ENCODE measurements at places on chromosomes 4 and X.

DNA sequence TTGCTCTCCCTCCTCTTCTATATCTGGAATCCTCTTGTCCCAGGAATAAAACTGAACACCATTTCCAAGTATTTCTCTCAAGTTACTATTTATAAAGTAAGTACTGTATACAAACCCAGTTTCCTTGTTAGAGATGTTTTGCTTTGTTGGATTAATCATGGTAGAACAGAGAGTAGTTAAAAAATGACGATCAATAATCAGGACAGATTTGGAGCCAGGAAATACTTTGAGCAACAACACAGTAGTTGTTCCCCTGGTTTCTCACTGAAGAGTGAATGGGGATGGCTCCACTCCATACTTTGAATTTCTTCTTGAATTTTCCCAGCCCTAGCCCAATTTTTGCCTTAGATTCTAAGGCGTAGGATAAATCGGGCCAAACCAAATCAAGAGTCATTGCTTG is 21.4 kb downstream of the MGST2 start:
- no peak for DNase-seq

DNA sequence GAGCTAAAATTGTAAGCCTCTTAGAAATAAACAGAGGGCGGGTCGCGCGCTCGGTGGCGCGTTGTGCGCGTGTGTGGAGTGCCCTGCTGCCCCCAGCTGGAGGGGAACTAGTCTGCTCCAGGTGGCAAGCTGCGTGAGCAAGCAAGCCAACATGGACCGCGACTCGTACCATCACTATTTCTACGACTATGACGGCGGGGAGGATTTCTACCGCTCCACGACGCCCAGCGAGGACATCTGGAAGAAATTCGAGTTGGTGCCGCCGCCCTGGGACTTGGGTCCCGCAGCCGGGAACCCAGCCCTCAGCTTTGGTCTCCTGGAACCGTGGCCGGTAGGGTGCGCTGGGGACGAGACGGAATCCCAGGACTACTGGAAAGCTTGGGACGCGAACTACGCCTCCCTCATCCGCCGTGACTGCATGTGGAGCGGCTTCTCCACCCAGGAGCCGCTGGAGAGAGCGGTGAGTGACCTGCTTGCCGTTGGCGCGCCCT is 66.1 kb downstream of the DNAAF6 start:
- DNase-seq: peak; percentile 6

GRCh38 chrX:16739574-16739973 is 20.2 kb downstream of the SYAP1 start:
- no peak for DNase-seq

GRCh38 chr4:76670631-76671030 is 227.3 kb downstream of the SOWAHB start:
- no peak for DNase-seq

DNA sequence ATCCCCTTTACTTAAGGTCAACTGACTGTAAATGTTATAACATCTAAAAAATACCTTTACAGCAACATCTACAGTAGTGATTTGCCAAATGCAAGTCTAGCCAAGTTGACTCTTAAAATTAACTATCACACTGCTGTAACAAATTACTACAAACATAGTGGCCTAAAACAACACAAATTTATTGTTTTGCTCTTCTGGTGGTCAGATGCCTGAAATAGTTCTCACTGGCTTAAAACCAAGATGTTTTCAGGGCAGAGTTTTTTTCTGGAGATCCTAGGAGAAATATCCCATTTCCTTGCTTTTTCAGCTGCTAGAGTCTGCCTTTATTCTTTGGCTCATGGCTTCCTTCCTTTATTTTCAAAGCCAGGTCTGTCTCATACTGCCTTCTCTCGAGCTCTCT is 120.5 kb downstream of the ADGRL3 start:
- DNase-seq: no peak

DNA sequence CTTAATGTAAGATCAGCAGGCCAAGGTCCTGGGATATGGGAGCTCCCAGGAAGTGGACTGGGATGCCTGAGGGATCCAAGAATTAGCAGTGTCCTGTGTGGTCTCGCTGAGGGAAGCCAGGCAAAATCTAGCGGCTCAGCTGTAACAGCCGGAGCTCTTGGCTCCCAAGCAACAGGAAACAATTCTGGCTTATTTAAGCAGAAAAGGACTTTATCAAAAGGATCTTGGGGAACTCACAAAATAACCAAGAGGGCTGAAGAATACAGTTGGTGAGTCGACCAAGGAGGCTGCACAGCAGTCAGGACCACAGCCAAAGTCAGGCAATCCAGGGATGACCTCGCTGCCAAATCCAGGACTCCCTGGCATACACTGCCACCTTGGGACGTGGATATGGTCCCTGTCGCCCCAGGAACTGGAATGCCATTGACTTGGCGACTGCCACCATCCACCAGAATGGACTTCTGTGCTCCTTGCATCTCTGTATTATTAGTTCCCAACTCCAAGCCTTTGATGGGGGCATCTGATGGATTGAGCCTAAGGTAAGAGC is 165.3 kb upstream of the BCOR start:
- no peak for DNase-seq

GRCh38 chr4:18815081-18815778 is 793.7 kb upstream of the LCORL start:
- no peak for DNase-seq

DNA sequence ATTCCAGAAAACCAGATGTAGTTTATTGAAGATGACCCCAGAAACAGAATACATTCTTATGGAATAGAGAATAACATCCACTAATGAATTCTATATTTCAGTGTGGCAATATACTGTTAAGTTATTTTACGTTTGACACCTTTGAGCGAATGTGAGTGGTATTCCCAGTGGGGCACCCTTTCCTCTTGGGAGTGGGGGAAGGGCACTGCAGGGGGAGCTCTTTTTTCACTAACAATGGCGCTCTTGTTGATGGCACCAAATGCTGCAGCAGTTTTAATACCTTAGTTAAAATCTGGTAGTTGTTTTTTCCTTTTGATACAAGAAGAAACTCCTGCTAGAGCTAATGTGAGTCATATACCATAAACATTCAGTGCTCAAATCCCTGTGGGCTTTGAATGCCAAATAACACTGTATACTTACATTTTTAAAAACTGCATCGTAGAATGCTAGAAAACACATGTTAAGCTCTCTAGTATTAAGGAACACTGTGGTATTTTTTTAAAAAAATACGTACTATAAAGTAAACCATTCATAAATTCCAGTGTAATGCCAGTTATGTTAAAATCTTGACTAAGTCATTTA is 178.5 kb downstream of the DCHS2 start:
- no peak for DNase-seq

DNA sequence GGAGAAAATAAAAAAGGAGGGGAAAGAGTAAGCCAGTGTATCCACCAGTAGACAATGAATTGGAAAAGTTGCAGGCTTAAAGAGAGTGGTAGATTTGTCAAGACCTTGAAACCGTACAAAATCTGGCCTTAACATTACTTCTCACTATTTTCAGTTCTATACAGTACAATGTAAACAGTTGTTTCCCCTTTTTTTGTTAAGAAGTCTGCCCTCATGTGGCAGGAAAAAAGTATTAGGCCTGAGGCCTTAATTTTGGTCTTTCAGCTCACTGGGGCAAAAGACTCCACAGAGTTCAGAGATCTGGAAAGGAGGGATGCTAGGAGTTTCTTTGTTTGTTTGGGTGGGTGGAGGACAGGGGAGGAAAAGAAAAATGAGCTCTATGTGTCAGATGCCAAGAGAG is 92.8 kb upstream of the CCDC160 start:
- DNase-seq: no peak

DNA sequence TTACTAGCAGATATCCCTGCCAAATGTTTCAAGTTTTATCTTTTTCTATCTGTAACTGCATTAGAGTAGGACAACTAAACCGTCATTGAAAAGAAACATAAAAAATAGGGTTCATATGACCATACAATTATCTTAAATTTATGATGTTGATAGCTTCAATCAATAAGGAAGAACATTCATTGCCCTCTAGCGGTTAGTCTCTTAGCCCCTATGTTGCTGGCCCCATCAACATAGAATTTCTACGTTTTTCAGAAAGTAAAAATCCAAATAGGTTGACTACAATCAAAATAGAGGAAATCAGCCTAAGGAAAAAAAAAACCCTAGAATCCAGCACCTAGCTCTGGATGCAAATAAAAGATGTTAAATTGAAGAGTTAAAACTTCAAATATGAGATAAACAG is 225.1 kb upstream of the ITM2A start:
- DNase-seq: no peak

DNA sequence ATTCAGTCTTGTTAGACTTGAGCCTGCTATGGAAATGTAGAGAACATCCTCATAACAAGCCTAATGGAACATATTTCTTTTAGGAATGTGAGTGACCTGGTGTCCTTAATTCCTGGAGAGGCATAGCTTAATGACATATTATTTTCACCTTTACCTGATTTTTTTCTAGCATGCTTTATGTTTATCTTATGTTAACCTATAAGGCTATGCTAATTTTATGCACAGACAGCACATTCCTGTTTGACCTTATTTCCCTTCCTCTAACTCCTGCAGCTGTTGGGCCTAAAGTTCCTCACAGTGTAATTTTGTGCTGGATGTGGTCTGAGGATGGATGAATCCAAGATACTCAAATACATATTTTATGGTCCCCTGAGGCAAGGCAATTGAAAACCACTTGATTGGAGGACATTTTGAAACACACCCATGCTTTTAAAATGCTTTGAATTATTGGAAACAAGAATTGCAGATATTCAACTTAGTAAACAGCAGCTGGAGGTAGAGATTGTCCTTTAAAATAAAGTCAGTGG is 111.5 kb downstream of the LARP7 start:
- DNase-seq: no peak

GRCh38 chr4:67393007-67393406 is 152.3 kb downstream of the CENPC start:
- no peak for DNase-seq

GRCh38 chr4:83082777-83083176 is 31.8 kb downstream of the PLAC8 start:
- no peak for DNase-seq

- DNase-seq: no peak
These were observed 21.2 kb upstream of the MID2 start for GRCh38 chrX:107804427-107804826.

Measured in activated naive CD8-positive, alpha-beta T cell treated with anti-CD3 and anti-CD28 coated beads, Interleukin-2, amount 50 U/mL, for 24 hours (primary cell).